SJSA1 (cell line): ENCODE measurements at places on chromosomes 5 and 9. TPM values are rescaled to one million over a fixed set of nuclear protein-coding genes. Genes with fewer than 3 reads are reported as not detected.

DNA sequence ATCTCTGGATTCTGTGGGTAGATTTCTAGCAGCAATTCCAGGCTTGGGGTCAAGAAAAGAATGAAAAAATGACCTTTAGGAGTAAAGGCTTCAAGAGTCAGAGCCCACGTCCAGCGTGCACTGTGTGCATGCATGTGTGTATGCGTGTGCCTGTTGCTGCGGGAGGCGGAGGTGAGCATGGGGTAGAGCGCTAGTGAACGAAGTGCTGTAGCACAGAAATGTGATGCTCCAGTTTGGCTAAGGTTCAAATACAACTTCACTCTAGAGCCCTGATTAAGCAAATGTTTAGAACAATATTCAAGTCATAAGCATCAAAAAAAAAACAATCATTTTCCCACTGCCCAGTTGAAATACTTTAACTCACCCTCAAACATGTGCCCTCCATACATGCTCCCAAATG is 403.9 kb downstream of the ZNF608 start:
- DNase-seq = no peak

LECT2 gene
- not detected in 2 replicates for total RNA-seq

PCDHB13 gene
- total RNA-seq = 1.3 and 1.7 TPM in 2 replicates

PCDHGA12 gene
- total RNA-seq = 0.34 TPM in 1 of 2 replicates, not detected in the other

SLC27A6 gene
- 2.9 and 3.2 TPM in 2 replicates for total RNA-seq

GRCh38 chr5:72848474-72849428 is 32.3 kb downstream of the TNPO1 start:
- peak; percentile 44 for DNase-seq

- no peak for DNase-seq
Measured at GRCh38 chr5:108233617-108234155, 148.2 kb downstream of the FBXL17 start.

SPINK4 gene
- total RNA-seq = not detected in 2 replicates

GRCh38 chr5:124866355-124867136 is 120.1 kb upstream of the ZNF608 start:
- peak; percentile 9 for DNase-seq

GRCh38 chr5:50697739-50698138 is 31.3 kb downstream of the PARP8 start:
- DNase-seq = no peak

GADD45G gene
- not detected in 2 replicates for total RNA-seq

DNA sequence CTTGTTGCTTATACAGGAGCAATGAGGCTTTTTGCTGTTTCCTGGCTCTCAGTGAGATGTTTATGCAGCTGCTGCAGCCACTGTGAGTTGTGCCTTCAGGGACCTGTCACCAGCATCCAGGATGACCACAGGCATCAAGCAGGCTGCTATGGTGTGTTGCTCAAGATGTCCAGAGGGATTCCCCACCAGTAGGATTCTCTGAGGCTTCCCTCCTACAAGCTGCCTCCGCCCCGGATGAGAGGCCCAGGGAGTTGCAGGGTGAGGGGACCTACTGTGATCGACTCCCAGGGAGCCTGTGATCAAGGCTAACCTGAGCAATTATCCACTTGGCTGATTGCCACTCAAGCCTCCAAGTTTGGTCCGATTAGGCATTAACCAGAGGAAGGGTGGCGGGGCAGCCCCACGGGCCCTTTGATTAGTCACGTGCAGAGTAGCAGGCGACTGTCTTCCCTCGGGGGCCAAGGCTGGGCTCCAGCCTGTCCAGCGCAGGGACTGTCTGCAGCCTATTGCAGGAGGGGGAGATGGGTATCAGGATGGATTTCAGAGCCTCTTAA is 1.8 kb upstream of the FAT2 start:
- DNase-seq = no peak
